ENCODE measurements at places on chromosomes 6 and 20.
A peak's percentile ranks its signal among the peaks of the same experiment; 100 is the strongest.

GRCh38 chr20:561437-562231, 18.0 kb upstream of the CSNK2A1 start:
- peak; percentile 61 for DNase-seq

DNA sequence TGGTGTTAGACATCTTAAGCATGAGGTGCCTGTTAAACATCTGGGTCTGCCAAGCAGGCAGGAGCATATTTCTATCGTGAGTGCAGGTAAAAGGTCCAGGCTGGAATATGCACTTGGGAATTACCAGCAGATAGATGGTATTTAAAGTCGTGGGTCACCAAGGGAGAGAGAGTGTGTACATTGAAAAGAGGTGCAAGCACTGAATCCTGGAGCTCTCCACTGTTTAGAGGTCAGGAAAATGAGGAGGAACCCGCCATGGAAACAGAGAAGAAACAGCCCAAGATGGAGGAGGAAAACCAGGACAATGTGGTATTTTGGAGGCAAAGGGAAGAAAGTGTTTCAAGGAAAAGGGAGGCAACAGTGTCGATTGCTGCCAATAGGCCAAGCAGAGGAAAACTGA, 46.4 kb downstream of the TNFRSF21 start:
- no peak for DNase-seq

DNA sequence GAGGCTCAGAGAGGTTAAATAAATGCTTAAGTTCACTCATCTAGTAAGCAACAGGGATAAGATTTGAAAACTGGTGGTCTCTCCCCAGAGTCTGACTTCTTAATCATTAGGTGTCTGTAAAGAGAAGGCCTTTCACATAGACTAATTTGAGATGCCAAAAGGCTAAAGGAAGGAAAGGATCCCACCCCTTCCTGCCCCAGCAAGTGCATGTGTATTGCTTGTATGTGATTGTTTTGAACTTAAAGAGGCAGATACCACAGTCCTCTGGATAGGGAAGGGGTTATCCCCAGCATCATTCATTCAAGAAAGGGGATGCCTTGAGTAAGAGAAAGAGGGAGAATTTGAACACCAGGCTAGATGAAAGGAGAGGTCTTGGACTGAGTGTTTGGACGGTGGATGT, 192.0 kb downstream of the OGFRL1 start:
- DNase-seq: no peak

DNA sequence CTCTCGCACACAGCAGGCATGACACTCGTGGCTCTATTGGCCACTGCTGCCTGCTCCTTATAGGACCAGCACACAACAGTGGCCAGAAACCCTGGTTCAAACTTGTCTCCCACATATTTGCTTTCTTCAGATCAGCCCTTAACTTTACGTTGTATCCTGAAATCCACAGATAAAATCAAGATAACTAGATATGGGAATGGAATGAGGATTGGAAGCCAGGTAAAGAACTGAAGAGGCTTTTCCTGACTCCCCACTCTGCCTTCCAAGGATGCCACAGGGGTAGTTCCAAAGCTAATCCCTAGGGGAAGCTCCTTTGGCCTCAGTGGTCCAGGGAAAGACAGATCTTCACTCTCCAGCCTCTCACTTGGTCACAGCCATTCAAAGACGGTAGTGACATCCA, 86.5 kb downstream of the INSM1 start:
- DNase-seq: no peak

GRCh38 chr20:51404297-51405060, 138.0 kb downstream of the NFATC2 start:
- DNase-seq: peak; percentile 72

- no peak for DNase-seq
Measured at GRCh38 chr6:144568241-144568640, 283.1 kb downstream of the UTRN start.

- DNase-seq: no peak
Measured at GRCh38 chr6:84284428-84285049, 57.1 kb upstream of the CEP162 start.

DNA sequence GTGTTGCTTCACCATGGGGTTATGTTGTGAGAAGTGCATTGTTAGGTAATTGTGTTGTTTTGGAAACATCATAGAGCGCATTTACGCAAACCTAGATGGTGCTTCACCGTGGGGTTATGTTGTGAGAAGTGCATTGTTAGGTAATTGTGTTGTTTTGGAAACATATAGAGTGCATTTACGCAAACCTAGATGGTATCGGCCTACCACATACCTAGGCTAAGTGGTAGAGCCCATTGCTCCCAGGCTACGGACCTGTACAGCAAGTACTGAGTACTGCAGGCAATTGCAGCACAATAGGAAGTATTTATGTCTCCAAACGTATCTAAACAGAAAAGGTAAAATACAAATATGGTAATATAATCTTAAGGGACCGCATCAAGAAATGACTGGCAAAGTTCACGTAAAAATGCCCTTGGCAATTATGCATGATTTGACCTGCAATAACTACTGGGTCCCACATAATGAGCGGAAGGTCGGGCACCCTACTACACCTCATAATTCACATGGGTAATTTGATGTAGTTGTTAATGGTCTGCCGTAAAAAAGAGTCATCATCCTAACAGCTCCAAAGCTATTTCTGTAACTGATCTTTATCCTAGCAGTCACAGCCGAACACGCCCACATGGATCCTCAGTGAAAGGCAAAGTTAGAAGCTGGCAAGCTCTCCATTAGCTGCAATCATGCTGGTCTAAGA, 76.0 kb downstream of the RSPH3 start:
- DNase-seq: no peak
